ENCODE measurements at places on chromosomes 7 and 10.

DNA sequence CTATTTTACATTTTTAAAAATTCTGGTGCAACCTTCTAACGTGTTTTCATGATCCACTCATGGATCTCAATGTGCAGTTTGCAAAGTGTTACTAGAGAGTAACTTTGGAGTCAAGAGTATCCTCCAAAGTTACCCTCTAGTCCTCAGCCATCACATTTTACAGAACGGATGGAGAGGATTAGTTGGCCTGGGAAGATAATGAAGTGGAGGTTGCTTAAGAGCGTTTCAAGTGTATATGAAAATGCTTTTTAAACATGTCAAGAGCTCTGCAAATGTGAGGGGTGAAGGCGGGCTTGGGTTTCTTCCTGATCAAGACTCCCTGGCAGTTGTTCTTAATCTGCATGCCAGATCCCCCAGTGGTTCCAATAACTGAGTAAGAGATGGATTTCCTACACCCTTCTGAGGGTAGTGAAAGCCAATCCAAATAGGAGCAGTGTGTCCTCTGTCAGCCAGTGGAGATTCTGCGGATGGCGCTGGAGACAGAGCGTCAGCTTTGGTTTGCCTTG is 299.4 kb upstream of the NPVF start:
- no peak for DNase-seq

DNA sequence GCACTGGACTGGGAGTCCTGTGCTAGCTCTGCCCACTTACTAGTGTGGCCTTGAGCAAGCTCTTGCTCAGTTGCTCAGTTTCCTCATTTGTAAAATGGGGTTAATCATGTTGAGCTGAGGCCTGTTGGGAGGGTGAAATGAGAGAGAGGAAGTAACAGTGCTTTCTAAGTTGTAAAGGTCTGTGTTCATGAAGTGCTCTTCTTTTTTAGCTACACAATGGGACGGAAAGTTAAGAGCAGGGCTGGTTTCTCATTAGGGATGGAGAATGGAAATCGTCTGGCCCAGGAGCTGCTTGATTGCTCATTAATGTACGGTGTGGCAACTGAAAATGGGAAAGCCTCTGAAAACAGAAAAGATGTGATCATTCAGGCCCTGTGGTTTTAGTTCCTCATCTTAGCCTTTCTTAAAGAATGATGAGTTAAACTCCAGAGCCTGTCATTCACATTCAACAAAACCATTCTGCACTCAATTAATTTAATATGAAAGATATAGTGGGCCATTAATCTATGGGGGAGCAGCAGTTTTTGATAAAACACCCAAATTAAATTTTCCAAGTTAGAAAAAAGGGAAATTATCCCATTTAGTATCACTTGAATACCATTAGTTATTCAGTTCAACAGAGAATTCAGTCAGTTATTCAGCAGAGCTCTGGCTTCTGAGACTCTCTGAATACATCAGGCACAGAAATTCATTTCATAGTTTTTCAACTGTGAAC is 60.5 kb downstream of the SH2D4B start:
- DNase-seq = no peak

- peak; percentile 65 for DNase-seq
Measured at GRCh38 chr10:118698421-118698820, 56.3 kb downstream of the CACUL1 start.

DNA sequence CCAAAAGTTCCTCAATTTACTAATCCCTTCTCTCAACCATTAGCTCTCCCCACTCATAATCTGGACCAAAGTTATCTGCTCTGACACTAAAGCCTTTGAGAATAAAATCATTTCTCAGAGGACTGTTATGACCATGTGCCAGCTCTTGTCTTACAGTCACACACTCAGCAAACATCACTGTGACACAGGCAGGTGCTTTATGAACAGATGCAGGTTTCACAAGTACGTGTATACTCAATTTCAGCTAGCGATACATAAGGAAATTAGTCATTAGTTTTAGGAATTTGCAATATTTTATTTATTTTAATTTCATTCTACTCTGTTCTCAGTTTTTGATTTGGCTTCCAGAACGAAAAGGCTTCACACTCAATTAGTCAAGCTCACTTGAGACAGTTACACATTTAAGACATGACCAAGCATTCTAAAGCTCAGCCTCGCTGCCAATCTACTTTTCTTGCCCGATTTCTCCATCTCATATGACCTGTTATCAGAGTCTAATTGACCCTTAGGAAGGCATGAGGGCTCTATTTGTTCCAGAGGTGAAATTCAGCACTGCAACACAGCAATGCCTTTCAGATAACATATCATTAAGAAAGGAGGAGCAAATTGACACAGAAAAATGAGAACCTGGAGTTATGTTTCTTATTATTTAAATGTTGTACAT is 76.8 kb downstream of the TFEC start:
- DNase-seq = no peak

DNA sequence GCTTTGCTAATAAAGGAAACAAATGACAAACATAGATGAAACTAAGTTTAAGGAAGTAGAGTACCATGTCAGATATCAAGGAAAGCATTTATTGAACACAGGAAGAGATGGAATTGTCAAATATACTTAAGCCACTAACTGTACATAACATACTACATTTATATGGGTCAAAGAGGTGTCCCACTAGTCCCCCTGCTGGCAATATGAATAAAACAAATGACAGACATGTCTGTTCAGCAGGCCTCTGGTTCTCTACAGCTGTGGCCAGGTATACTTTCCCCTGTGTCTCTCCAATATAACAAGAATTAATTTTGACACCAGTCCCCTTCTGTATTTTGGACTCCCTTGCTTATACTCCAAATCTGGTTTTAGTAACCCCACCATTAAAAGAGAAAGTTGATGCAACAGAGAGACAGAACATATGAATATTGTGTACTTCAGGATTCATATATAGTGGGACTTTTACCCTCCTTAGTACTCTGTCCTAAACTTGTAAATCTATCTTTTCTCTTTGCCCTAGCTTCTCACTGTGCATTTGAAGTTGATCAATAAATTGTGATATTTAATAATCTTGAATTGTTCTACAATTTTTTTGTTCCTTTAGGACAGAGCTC is 42.9 kb downstream of the CD36 start:
- no peak for DNase-seq

Measured in activated CD8-positive, alpha-beta memory T cell treated with anti-CD3 and anti-CD28 coated beads for 1 hour (primary cell).